ENCODE measurements at places on chromosomes 3 and 15.

GRCh38 chr3:73379465-73379864, 245.3 kb downstream of the PDZRN3 start:
- H3K4me3 ChIP-seq, result no peak overlapping the region
- H3K4me1 ChIP-seq, result no peaks in the 10 kb centered on the region
- H3K36me3 ChIP-seq, result peaks cover 19% of the 10 kb centered on the region
- H3K27ac ChIP-seq, result no peak overlapping the region

- H3K27me3 ChIP-seq, result no peaks in the 10 kb centered on the region
- H3K36me3 ChIP-seq, result peaks cover 9% of the 10 kb centered on the region
- no peak for DNase-seq
- no peaks in the 10 kb centered on the region for H3K4me1 ChIP-seq
- no peak overlapping the region for H3K4me3 ChIP-seq
- no peak overlapping the region for H3K27ac ChIP-seq
These were observed 107.6 kb downstream of the OXNAD1 start for GRCh38 chr3:16372362-16373292.

- peak; percentile 71 for DNase-seq
- H3K4me3 ChIP-seq, result no peak overlapping the region
- peak overlapping the region; percentile 82 for H3K27ac ChIP-seq
These were observed 414.2 kb downstream of the PDCD6IP start for GRCh38 chr3:34212656-34213055.

DNA sequence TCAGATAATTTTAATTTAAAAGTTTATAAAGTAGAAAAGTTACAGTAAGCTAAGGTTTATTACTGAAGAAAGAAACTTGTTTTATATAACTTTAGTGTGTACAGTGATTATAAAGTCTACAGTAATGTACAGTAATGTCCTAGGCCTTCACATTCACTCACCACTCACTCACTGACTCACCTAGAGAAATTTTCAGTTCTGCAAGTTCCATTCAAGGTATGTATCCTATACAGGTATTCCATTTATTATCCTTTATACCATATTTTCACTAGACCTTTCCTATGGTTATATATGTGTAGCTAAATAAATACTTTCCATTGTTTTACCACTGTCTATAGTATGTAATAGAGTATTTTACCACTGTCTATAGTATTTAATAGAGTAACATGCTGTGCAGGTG, 33.2 kb upstream of the MME start:
- H3K4me3 ChIP-seq, result no peak overlapping the region
- no peak overlapping the region for H3K27ac ChIP-seq
- H3K36me3 ChIP-seq, result no peaks in the 10 kb centered on the region
- no peak for DNase-seq
- no peaks in the 10 kb centered on the region for H3K27me3 ChIP-seq

DNA sequence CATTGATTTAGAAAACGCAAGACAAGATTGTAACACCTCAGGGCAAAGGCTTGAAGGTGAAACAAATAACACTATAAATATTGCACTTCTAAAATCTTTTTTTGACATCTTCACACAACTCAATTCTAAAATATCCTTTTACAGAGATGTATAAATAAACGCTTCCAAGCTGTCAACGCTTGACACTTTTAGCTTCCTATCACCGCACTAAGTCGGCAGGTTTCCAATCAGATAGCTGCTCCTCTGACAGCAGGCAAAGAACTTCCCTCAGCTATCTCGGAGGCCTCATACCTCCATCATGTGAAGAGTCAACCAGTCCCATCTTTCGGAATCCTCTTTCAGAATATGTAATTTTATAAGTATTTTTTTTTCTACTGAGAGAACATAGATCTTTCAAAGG, 71.0 kb downstream of the PCOLCE2 start:
- H3K36me3 ChIP-seq, result no peaks in the 10 kb centered on the region
- no peaks in the 10 kb centered on the region for H3K27me3 ChIP-seq
- no peak overlapping the region for H3K27ac ChIP-seq
- no peaks in the 10 kb centered on the region for H3K4me1 ChIP-seq
- no peak for DNase-seq

DNA sequence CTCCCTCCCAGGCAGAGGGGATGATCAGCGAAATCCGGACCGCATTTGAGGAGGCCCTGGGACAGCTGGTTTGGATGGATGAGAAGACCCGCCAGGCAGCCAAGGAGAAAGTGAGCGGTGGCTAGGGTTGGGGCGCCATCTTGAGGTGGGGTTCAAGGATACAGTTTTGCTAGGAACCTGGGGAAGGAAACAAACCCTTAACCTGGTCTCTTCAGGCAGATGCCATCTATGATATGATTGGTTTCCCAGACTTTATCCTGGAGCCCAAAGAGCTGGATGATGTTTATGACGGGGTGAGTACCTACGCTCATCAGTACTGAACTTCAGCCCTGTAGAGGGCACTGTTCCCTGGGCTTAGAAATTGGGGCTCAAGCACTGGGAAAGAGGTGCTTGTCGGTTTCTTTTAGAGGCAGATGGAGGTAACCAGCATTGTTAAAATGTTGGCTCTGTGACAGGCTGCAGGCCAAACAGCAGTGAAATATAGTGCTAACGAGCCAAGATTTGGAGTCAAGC, 9.6 kb upstream of the PSMD2 start:
- H3K4me1 ChIP-seq, result no peaks in the 10 kb centered on the region
- H3K4me3 ChIP-seq, result no peak overlapping the region
- no peaks in the 10 kb centered on the region for H3K27me3 ChIP-seq

DNA sequence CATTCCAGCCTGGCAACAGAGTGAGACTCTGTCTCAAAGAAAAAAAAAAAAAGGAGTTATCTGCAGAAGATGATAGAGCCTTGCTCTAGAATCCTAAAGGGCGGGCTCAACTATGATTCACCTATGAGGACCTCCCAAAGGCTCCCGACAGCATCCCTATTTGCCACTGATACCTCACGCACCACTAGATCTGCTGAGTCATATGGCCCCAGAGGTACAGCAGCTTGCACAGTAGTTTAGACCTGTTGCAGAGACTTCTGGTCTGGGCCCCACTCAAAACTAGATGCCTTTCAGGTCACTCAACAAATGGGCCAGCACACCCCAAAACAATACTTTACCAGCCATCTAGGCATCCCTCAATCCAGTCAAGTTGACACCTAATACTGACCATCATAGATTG, 38.1 kb upstream of the PTX3 start:
- H3K4me1 ChIP-seq, result no peaks in the 10 kb centered on the region
- H3K27me3 ChIP-seq, result no peaks in the 10 kb centered on the region
- H3K4me3 ChIP-seq, result no peak overlapping the region
- H3K27ac ChIP-seq, result no peak overlapping the region

GRCh38 chr3:125151916-125152315, 60.6 kb downstream of the SLC12A8 start:
- no peak overlapping the region for H3K4me3 ChIP-seq
- no peak for DNase-seq
- H3K27me3 ChIP-seq, result no peaks in the 10 kb centered on the region
- H3K27ac ChIP-seq, result no peak overlapping the region

DNA sequence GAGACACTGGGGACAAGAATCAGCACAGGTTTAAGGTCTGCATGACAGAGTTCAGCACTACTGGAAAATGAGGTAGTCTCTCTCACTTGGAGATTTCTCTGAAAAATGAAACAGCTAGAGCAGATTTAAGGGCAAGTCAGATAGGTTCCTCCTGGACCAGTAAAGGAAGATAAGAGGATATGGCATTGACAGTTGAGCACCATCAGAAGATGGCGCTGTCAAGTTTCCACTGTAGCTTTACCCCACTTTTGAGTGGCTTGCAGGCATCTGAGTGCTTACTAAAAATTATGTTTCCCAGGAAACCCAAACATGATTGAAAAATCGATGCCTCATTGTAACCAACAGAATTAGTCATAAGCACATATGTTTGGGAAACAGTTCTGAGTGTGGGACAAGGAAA, 407.2 kb upstream of the UBE2E2 start:
- no peaks in the 10 kb centered on the region for H3K27me3 ChIP-seq
- no peak overlapping the region for H3K4me3 ChIP-seq
- no peaks in the 10 kb centered on the region for H3K36me3 ChIP-seq
- no peaks in the 10 kb centered on the region for H3K4me1 ChIP-seq

- peak overlapping the region; percentile 73 for H3K4me3 ChIP-seq
- no peaks in the 10 kb centered on the region for H3K27me3 ChIP-seq
- peak; percentile 79 for DNase-seq
- no peak overlapping the region for H3K27ac ChIP-seq
- peaks cover 8% of the 10 kb centered on the region for H3K4me1 ChIP-seq
These were observed 36.4 kb upstream of the TRIM71 start for GRCh38 chr3:32781211-32781968.

- no peak overlapping the region for H3K27ac ChIP-seq
- no peaks in the 10 kb centered on the region for H3K36me3 ChIP-seq
- H3K27me3 ChIP-seq, result no peaks in the 10 kb centered on the region
- H3K4me1 ChIP-seq, result peaks cover 19% of the 10 kb centered on the region
- no peak for DNase-seq
These were observed 257.6 kb downstream of the SLC9A9 start for GRCh38 chr3:143590660-143591059.

DNA sequence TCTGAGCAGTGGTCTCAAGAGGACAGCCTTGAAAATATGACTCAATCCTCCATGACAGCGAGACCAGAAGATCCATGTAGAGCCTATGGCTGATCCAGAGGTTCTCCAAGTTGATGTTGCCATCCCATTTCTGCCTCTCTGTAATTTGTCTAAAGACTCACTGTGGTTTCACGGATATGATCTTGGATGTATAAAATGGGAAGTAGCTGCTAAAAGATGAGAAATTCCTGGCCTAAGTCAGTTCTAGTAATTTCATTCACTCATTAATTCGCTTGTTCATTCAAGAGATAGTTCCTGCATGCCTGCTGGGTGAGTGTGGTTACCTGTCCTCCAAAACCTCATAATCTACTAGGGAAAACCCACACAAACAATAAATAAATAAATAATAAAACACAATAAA, 145.9 kb downstream of the TNIK start:
- H3K27ac ChIP-seq, result no peak overlapping the region
- no peaks in the 10 kb centered on the region for H3K36me3 ChIP-seq
- no peak for DNase-seq
- no peaks in the 10 kb centered on the region for H3K27me3 ChIP-seq

DNA sequence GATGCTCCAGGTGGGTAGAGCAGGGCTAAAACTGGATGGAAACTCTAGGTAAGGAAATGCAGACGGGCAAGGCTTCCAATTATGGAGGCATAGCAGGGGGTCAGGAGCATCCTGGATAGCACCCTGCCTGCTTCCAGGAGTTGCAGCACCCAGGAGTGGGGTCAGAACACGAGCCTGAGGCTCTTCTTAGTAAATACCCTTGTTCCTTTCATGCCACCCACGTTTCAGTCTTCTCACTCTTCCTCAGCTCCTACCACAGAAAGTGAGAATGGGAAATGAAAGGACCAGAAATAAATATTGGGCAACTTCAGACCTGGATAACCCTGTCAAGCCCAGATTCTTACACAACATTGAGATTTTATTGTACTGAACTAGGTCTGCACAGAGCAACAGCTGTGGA, 16.4 kb downstream of the CCR1 start:
- no peak for DNase-seq
- H3K36me3 ChIP-seq, result no peaks in the 10 kb centered on the region
- no peaks in the 10 kb centered on the region for H3K27me3 ChIP-seq
- H3K4me3 ChIP-seq, result no peak overlapping the region
- H3K27ac ChIP-seq, result no peak overlapping the region
- no peaks in the 10 kb centered on the region for H3K4me1 ChIP-seq

GRCh38 chr3:171862993-171863521, 19.9 kb downstream of the TMEM212 start:
- no peaks in the 10 kb centered on the region for H3K27me3 ChIP-seq
- DNase-seq, result peak; percentile 75
- H3K36me3 ChIP-seq, result no peaks in the 10 kb centered on the region

DNA sequence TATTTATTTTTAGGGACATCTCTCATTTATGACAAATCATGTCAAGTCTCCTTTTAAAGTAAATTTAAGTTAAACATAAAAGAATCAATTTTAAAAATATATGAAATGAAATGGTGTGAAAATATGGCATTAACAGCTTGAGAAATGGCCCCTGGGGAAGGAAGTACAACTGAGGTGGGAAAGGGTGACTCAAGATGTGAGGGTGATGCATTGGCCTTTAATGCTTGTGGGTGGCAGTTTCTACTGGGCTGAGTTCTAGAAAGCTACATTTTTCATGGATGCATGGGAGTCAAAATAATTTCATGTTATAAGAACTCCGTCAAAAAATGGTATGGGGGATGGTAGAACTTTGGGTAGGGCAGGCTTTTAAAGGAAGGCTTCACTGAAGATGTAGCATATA, 708.8 kb upstream of the CFAP20DC start:
- H3K4me1 ChIP-seq, result peaks cover 23% of the 10 kb centered on the region
- no peak overlapping the region for H3K27ac ChIP-seq
- no peaks in the 10 kb centered on the region for H3K27me3 ChIP-seq
- no peak for DNase-seq

DNA sequence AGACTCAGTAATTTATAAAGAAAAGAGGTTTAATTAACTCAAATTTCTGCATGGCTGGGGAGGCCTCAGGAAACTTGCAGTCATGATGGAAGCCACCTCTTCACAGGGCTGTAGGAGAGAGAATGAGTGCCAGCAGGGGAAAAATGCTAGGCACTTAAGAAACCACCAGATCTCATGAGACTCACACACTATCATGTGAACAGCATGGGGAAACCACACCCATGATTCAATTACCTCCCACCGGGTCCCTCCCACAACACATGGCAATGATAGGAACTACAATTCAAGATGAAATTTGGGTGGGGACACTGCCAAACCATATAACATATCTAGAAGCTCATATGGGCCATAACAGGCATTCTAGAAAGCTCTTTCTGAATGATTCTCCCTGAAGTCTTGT, 190.3 kb downstream of the WNT5A start:
- no peak overlapping the region for H3K27ac ChIP-seq
- no peak overlapping the region for H3K4me3 ChIP-seq
- DNase-seq, result no peak
- H3K27me3 ChIP-seq, result no peaks in the 10 kb centered on the region
- no peaks in the 10 kb centered on the region for H3K36me3 ChIP-seq
- H3K4me1 ChIP-seq, result no peaks in the 10 kb centered on the region

DNA sequence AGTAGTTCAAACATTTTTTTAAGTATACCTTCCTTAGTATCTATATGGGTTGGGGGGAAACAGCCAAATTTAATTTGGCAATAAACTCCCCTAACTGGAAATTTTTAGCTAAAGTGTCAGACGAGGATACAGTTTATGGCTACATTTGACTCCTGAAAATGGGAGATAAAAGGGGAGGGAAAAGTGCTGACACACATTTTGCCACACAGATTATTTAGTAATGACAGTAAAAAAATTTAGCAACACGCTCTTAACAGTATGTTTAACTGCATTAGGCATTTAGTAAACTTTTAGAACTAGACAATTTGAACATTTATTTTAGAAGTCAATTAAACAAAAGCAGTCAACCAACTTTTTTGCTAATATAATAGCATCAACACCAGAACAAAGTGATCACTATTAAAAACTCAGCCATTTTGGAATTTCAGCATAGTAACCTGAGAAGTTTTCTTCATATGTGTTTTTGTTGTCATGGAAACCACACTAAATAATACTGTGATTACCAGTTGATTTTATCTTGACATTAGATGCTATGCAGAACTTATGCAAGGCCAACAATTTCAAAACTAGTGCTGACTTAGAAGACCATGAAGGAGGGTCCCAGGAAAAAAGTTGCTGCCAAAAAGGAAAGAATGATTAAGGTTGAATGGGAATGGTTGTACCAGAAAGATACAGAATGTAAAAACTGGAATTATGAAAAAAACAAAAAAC, 47.0 kb upstream of the TFG start:
- no peak overlapping the region for H3K4me3 ChIP-seq
- no peaks in the 10 kb centered on the region for H3K27me3 ChIP-seq
- H3K27ac ChIP-seq, result no peak overlapping the region
- H3K36me3 ChIP-seq, result no peaks in the 10 kb centered on the region
- DNase-seq, result no peak

GRCh38 chr15:69660114-69660513, 207.5 kb downstream of the RPLP1 start:
- no peaks in the 10 kb centered on the region for H3K36me3 ChIP-seq
- no peaks in the 10 kb centered on the region for H3K27me3 ChIP-seq
- H3K4me3 ChIP-seq, result no peak overlapping the region
- no peak for DNase-seq
- no peak overlapping the region for H3K27ac ChIP-seq

Measured in stomach (tissue), 19 donors.